ENCODE measurements at places on chromosomes 2 and 18. TPM values are rescaled to one million over a fixed set of nuclear protein-coding genes. Genes with fewer than 3 reads are reported as not detected.

- no peak for DNase-seq
Measured at GRCh38 chr2:235048549-235048948, 96.7 kb downstream of the SH3BP4 start.

Gene INPP5D
- total RNA-seq, result 2.6 TPM

Gene HOXD4
- not detected for total RNA-seq

Gene IHH
- total RNA-seq, result not detected

DNA sequence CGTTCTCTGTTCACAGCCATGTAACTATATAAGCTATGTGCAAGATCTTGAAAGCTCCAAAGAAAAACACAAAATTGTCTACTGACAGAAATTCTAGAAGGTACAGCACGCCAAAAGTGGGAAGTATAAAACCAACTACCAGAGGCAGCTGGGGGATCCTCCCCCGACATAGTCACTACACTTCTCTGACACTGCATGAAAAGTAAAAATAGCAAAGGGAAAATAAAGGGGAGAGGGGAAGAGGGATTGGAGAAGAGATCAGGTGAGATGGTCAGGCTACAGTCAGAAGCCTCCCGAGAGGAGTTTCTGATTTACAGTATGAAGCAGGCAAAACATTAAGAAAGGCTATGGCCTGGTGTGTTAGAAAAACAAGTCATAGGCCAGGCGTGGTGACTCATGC is 39.8 kb upstream of the PCBP1 start:
- DNase-seq, result no peak

- peak; percentile 41 for DNase-seq
Measured at GRCh38 chr2:109290887-109291643, 162.1 kb downstream of the SH3RF3 start.

- no peak for DNase-seq
Measured at GRCh38 chr2:176826984-176827668, 385.5 kb upstream of the HNRNPA3 start.

Gene CAPN14
- total RNA-seq, result under 0.01 TPM

DNA sequence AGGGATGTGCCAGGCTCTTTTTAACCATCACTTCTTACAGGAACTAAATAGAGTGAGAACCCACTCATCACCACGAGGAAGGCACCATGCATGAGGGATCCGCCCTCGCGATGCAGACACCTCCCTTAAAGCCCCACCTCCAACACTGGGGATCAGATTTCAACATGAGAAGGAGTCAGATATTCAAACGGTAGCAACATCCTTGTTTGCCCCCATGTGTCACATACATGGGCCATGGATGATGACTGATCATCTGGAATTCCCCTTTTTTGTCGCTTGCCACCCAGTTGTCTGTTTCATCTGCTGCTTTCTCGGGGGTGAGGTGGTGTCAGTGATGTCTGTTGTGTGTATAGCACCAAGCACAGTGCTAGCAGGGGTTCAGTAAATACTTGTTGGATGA is 57.9 kb downstream of the NCK2 start:
- no peak for DNase-seq

DNA sequence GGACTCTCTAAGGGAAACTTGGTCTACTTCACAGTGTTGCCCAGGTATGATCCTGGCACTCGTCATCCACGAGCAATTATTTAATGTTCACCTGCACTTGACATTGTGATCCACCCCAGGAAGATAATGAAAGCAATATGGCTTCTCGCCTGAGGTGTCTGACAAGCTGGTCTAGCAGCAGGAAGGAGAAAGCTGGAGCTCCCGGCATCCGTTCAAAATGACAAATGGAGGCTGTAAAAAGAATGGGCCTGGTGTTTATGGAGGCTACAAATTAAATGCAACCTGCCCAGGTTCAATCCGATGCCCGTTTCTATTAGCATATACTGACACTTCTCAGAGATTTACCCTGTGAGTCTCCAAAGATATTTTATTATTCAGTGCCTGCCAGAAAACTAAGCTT is 317.6 kb downstream of the CTNNA2 start:
- no peak for DNase-seq

DNA sequence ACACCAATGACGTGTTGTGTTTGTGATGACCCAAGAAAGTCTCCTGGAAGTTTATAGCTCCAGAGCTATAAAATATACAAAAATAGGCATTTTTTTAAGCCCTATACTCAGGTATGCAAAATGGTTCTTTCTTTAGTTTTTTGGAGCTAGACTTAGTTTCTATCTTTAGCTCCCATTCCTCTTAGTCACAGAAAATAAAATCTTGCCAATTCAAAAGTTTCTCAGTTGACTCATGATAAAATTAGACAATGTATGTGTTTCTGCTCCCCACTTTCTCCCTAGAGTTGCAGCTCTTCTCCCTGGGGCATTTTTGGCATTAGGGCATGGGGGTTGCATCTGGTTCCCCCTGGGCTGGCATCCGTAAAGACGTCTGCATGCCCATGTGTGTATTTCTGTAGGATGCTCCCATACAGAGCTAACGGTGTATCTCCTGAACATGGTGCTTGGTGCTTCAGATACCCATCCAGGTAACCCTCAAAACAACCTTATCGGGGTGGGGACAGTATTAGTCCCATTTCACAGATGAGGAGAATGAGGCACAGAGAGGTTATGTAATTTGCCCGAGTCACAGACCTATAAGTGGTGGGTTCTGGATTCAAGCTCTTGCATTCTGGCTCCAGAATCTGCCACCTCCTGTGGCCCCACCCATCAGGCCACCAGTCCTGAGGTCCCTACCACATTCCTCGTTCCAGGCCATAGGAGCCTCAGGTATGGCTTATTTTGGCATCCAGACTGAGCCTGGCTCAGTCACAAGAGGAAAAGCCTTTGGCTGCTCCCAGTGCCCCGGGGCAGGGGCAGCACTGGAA is 43.1 kb upstream of the ASAP2 start:
- DNase-seq, result peak; percentile 35

Gene NAGK
- 124 TPM for total RNA-seq

Gene KCNJ13
- not detected for total RNA-seq

Gene DYNAP
- not detected for total RNA-seq

Gene NRP2
- 14.9 TPM for total RNA-seq

Gene CHRNA1
- 541 TPM for total RNA-seq

Gene DPYSL5
- not detected for total RNA-seq

GRCh38 chr2:204024503-204024902 is 87.9 kb downstream of the ICOS start:
- DNase-seq, result peak; percentile 39

DNA sequence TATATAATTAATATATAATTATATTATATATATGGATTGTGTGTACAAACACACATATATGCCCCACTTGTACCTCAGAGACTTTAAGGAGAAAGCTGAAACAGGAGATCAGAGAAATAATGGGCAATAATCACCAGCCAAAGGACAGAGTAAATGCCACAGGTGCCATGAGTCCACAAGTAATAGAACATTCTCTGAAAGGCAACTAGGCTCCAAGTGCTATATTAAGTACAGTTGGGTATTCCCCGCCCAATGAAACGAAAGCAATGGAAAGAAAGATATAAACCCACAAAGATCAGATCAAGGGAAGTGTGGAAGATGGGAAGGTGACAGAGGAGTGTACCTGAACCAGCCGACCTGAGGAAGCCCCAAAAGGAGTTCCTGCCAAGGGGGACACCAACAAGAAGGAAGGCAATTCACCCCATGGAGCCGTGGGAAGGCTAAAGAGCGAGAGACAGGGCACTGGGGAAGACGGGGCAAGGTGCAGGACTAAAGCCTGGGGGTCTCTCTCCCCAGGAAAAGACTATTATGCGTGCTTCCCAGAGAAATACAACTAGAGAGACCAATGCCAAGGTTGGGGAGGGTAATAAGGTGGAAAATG is 19.0 kb downstream of the DYM start:
- no peak for DNase-seq
